ENCODE measurements at places on chromosomes 7 and 10.

- H3K4me3 ChIP-seq = no peak overlapping the region
- peaks cover 19% of the 10 kb centered on the region for H3K36me3 ChIP-seq
- H3K27ac ChIP-seq = no peak overlapping the region
- no peak for DNase-seq
Measured at GRCh38 chr10:87656431-87657072, 3.1 kb upstream of the PAPSS2 start.

DNA sequence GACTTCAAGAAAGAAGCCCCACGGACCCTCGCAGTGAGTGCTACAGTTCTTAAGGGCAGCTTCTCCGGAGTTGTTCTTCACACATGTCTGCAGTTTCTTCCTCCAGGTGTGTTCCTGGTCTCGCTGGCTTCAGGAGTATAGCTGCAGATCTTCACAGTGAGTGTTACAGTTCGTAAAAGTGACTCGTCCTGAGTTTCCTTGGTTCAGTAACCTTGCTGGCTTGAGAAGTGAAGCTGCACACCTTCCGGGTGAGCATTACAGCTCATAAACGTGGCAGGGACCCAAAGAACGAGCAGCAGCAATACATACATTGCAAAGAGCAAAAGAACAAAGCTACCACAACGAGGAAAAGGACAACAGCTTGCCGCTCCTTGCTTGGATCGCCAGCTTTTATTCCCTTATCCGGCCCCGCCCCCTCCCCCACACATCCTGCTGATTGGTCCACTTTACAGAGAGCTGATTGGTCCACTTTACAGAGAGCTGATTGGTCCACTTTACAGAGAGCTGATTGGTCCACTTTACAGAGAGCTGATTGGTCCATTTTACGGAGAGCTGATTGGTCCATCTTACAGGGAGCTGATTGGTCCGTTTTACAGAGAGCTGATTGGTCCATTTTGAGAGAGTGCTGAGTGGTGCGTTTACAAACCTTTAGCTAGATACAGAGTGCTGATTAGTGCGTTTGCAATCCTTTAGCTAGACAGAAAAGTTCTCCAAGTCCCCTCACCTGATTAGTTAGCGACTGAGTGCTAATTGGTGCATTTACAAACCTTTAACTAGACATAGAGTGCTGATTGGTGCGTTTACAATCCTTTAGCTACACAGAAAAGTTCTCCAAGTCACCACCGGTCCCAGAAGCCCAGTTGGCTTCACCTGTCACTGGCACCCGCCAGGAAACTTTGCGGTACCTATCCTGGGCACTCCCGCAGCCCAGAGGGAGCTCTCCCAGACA lies 165.3 kb downstream of the AGMO start:
- no peak overlapping the region for H3K27ac ChIP-seq
- no peak overlapping the region for H3K4me3 ChIP-seq
- H3K36me3 ChIP-seq = no peaks in the 10 kb centered on the region
- H3K27me3 ChIP-seq = no peaks in the 10 kb centered on the region

DNA sequence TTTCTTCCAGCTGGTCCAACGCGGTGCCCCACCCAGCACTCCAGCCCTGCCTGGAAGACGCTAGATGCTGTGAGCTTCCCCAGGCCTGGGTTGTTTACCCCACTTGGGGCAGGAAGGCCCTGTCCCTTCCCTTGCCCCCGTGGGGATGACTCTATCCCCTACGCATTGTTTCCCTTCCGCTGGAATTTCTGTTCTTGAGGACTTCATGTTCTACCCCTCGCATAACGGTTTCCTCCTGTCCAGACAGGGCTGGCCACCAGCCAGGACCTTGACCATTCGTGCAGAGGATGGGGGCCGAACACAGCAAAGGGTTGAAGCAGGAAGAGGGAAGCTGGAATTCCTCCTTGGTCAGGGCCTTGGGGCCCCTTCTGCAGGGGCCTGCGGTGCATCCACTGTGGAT lies 14.7 kb upstream of the SERPINE1 start:
- H3K27me3 ChIP-seq = no peaks in the 10 kb centered on the region
- H3K4me3 ChIP-seq = no peak overlapping the region
- no peak overlapping the region for H3K27ac ChIP-seq
- peaks cover 12% of the 10 kb centered on the region for H3K4me1 ChIP-seq
- DNase-seq = no peak

DNA sequence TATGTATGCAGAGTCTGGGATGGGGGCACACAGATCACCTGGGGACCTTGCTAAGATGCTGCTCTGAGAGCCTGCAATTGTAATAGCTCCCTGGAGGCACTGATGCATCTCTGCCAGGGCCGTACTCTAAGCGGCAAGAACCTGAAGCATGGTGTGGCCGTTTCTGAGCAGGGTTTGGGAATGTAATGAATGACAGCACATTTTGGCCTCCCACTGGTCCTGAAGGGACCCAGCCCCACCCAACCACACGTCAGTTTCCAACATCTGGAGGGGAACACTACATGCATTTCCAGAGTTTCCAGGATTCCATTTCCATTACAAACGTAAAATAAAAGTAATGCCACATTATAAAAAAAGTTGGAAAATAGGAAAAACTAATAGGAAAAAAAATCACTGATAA lies 14.0 kb downstream of the ZCCHC24 start:
- H3K4me3 ChIP-seq = no peak overlapping the region
- H3K27ac ChIP-seq = no peak overlapping the region
- H3K36me3 ChIP-seq = no peaks in the 10 kb centered on the region
- no peaks in the 10 kb centered on the region for H3K27me3 ChIP-seq

- no peaks in the 10 kb centered on the region for H3K36me3 ChIP-seq
- H3K4me1 ChIP-seq = no peaks in the 10 kb centered on the region
- DNase-seq = no peak
- no peak overlapping the region for H3K27ac ChIP-seq
Measured at GRCh38 chr7:69002416-69002815, 595.9 kb upstream of the AUTS2 start.

DNA sequence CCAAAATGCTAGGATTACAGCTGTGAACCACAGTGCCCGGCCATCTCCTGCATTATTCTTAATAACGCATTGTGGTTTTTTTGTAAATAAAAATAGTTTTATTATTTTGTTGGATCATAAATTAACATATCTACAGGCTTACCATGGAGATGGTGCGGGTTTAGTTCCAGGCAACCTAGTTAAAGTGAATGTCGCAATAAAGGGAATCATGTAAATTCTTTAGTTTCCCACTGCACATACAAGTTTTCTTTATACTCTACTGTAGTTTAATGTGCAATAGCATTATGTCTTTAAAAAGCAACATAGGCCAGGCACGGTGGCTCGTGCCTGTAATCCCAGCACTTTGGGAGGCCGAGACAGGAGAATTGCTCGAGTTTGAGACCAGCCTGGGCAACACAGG lies 2.4 kb downstream of the PRKRIP1 start:
- H3K27ac ChIP-seq = no peak overlapping the region
- H3K4me1 ChIP-seq = peaks cover 9% of the 10 kb centered on the region
- H3K27me3 ChIP-seq = no peaks in the 10 kb centered on the region
- DNase-seq = no peak
- peaks cover 53% of the 10 kb centered on the region for H3K36me3 ChIP-seq
- no peak overlapping the region for H3K4me3 ChIP-seq
